ENCODE measurements at places on chromosomes 6 and 20.

DNA sequence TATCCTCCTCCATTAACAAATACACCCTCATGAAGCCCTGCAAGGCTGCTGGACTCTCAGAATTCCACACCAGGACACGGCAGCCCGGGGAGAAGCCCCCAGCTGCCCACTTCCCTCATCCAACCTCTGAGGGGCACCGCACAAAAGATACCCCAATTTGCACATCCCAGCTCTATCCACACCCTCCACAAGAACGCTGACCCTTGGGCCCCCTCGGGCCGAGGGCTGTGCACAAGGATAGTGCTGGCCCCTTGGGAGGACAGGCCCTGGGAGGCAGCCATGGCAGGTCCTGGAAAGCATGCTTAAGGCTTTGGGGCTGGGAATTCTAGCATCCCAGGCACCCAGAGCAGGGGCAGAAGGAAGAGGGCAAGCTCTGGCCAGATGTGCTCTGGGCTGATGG is 112.8 kb upstream of the PRND start:
- no peak for DNase-seq

DNA sequence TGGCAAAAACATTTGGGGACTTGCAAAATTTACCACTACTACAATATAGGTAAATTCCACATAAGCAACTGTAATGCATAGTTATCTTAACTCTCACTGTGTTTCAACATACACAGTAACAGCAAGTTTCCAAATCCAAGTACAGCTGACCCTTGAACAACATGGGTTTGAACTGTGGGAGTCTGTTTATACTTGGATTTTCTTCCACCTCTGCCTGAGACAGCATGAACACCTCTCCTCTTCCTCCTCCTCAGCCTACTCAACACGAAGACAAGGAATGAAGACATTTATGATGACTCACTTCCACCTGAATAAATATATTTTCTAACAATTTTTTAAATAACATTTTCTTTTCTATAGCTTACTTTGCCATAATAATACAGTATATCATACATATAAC is 25.6 kb downstream of the MAN1A1 start:
- DNase-seq, result no peak

- no peak for DNase-seq
These were observed 58.5 kb upstream of the SLC22A16 start for GRCh38 chr6:110534731-110535492.

- DNase-seq, result no peak
These were observed 48.2 kb upstream of the TENT5A start for GRCh38 chr6:81800666-81801065.

All from T-helper 22 cell (primary cell).